ENCODE measurements at places on chromosomes 2 and 18.

DNA sequence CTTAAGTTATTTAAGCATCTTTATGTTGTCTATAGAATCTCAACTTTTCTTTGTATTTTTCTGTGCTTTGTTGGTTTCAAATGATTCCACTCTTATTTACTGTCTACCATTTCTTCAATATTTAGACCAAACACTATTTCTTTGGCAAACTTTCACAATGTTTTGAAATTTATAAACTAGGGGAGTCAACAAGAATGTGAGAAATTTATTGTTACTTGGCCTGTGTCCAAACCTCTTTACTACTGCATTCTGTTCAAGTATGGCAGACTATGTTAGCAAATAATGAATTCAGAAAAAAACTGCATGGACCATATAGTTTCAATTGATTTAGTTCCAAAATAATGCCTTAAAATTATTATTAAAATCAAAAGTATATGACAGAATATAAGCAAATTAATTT lies 470.2 kb downstream of the FBXO15 start:
- DNase-seq = no peak

DNA sequence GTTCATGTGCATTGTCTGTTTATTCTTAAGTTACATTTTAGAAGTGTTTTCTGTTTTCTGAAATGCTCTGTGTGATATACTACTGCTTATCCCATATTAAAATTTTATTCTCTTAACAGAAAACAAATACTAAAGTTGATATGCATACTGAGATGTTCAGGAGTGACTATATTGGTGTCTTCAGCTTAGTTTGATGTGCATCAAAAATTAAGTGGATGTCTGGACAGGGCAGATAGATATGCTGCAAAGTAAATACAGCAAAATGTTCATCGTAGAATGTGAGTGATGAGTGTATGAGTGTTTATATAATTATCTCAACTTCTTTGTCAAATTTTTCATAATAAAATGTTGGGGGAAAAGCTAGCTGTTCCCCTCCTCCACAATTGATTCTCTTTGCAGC lies 13.2 kb downstream of the VAPA start:
- DNase-seq = no peak

DNA sequence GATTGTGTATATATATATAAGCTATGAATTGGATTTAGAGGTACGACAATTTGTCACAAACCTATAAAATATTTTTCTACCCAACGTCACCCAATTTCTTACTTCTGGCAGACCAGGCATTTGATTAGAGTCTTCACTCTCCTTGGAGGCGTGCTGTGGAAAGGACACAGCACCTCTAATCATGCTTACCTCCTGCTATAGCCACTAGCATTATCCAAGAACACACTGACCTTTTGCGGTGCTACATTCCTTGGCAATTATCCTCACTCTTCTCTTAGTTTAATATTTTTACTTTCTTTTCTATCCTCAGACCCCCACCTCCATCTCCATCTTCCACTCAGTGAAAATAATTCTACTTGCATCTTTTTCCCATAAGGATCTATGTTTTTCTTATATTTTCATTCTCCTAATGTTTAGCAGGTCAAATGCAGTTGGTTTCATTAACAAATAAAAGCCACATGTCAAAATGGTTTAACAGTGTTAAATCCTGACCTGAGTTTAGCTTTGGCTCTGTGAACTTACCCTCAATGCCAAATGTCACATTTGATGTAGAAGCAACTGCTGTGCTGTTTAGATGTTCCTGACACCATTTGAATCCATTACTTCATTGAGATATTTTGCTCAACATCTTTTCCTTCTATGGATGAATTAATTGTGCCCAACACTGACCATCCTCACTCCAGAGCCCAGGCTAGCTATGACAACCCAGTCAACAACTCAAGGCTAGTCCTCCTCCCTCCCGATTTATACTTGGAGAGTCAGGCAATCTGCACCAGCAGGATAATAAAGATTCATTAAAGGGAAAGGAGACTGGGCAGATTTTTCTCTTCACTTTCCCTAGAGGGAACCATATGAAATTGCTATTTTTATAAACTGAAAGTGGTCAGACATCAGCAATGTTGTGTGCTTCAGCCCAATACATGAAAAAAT lies 240.5 kb downstream of the MREG start:
- no peak for DNase-seq

DNA sequence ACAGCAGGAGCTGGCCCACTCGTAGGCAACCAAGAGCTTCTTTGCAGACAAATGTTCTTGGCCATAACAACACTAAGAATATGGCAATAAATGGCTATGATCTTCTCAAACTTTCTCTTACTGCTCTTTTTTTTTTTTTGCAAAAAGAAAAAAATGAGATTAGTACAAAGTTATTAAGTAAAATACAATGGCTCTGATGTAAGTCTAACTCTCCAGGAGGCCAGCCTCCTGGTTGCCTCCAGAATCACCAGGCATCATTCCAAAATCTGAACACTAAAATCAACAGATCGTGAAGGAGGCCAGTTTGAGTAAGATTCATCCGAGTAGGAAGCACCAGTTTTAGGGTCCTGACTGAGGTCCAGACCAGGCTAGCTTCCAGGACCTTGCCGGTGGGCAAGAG lies 20.8 kb upstream of the FIGN start:
- no peak for DNase-seq

DNA sequence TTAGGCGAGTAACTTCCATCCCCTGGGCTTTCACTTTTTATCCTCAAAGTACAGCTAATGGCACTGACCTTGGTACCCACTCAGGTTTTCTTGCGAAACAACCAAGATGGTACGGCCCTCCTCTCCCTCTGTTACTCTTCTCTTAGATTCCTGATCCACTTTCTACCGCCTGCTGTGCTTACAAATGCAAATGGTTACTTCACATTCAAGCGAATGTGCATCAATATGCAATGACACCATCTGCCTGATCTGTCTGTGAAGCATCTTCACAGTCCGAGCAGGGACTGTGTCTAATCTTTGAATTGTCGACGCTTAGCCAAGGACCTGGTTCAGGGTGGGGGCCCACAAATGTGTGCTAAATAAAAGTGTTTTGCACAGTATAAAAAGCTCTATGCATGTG lies 112.2 kb downstream of the TRIB2 start:
- no peak for DNase-seq

GRCh38 chr2:133596701-133597393 lies 28.6 kb upstream of the NCKAP5 start:
- no peak for DNase-seq

DNA sequence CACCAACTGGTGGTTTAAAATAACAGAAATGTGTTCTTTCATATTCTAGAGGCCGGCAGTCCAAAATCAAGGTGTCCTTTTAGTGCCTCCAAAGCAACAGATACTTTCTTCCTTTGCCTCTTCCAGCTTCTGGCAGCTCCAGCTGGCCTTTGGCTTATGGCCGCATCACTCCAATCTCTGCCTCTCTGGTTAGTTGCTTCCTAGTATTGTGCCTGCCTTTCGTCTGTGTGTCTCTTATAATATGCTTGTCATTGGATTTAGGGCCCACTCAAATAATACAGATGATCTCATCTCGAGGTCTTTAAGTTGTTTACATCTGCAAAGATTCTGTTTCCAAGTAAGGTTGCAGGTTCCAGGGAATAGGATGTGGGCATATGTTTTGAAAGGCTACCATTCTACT lies 855.2 kb upstream of the ID2 start:
- DNase-seq = no peak

DNA sequence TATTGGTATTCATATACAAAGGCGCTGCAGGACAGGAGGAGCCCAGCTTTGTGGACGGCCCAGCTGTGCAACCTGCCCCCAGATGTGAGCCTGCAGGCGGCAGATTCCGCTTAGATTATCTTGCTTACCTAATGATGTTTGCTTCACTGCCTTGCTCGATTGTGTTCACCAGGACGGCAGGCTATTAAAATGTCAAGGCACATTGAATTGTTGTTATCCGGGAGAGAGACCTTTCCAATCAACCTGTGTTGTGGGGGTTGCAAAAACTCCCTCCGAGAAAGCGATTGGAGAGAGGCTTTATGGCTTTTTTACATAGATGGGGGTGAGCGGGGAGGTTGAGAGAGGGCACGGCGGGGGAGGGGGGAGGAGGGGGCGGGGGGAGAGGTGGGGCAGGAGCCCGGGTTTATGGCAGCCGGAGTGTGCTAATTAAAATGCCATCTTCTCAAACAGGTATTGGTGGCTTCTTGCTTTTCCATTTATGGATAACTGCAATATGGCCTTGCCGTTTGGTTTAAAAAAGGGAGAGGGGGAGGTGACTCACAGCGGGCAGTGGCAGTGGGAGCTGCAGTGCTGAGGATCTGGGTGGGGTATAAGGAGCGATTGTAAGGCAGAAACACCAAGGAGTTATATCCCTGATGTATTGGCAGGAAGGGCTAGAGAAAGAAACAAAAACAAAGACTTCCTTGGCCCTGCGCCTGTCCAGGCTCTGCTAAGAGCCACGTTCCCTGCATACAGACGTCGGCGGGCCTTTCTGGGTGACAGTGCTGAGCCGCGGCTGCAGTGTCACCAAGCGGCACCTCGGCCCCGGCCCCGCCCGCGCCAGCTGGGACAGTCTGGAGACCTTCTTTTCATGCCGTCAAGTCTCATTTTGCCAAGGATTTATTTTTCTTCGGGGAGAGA lies 97.2 kb downstream of the INSIG2 start:
- DNase-seq = peak; percentile 29

GRCh38 chr2:42795841-42796301 lies 3.5 kb upstream of the HAAO start:
- DNase-seq = no peak
